ENCODE measurements at places on chromosomes 3 and 15.

DNA sequence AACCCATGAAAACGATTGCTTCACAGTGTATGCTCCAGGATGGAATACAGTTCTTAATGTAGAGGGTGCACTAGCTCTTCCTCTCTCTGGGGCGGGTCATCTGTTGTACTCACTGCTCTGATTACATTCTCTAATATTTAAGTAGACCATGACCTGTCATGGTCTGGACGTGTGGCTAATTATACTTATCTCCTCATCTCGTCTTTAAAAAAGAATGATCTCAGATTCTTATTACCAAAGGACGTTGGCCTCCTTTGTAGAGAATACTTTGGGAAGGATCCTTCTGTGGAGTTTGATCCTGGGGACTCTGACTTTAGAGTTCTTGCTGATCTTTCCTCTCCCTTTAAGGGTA lies 48.4 kb upstream of the TRAK1 start:
- peak; percentile 77 for DNase-seq

- DNase-seq, result no peak
These were observed 222.2 kb upstream of the ATP11B start for GRCh38 chr3:182570946-182571594.

- no peak for DNase-seq
These were observed 65.6 kb upstream of the NEDD4 start for GRCh38 chr15:56058986-56059385.

- no peak for DNase-seq
These were observed 3.6 kb upstream of the EFCAB12 start for GRCh38 chr3:129432036-129432435.

GRCh38 chr15:73264881-73265280 lies 103.9 kb downstream of the HCN4 start:
- DNase-seq, result no peak

- peak; percentile 77 for DNase-seq
These were observed 5.2 kb downstream of the WNT5A start for GRCh38 chr3:55481744-55482495.

GRCh38 chr15:52424856-52425431 lies 103.7 kb downstream of the MYO5A start:
- DNase-seq, result no peak

- DNase-seq, result no peak
These were observed 712.1 kb downstream of the MECOM start for GRCh38 chr3:168951368-168951767.

- DNase-seq, result peak; percentile 81
These were observed 10.8 kb upstream of the MFSD1 start for GRCh38 chr3:158790901-158791589.

- no peak for DNase-seq
These were observed 5.2 kb upstream of the C3orf85 start for GRCh38 chr3:109131276-109131675.

DNA sequence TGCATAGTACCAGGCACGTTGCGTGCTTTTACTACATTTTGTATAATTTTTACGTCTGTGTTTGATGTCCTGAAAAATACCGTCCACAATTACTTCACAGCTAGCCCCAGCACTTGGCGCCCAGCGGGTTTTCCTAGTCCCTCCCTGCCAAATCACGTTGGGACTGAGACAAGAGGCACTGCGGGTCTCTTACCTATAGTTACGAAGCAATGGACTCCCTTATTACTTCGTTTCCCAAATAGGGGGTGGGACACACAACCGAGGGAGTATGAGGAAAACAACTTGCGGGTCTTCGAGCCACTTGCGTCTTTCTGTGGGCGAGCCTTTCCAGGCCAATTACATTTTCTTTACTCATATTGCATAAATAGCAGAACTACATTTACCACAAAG lies 620 bp upstream of the CMSS1 start:
- DNase-seq, result no peak

- no peak for DNase-seq
These were observed 143.1 kb upstream of the CHRNA7 start for GRCh38 chr15:31887246-31887645.

Measured in EH (cell line).